Naive thymus-derived CD8-positive, alpha-beta T cell (primary cell): ENCODE measurements at places on chromosomes 12 and 14. TPM values are rescaled to one million over a fixed set of nuclear protein-coding genes. Genes with fewer than 3 reads are reported as not detected.

- no peaks in the 10 kb centered on the region for H3K27me3 ChIP-seq
- no peak overlapping the region for H3K4me3 ChIP-seq
- DNase-seq, result no peak
- H3K36me3 ChIP-seq, result no peaks in the 10 kb centered on the region
Observed at GRCh38 chr12:80632835-80633234, 74.6 kb upstream of the MYF6 start.

KRT86 gene
- total RNA-seq, result not detected

DNA sequence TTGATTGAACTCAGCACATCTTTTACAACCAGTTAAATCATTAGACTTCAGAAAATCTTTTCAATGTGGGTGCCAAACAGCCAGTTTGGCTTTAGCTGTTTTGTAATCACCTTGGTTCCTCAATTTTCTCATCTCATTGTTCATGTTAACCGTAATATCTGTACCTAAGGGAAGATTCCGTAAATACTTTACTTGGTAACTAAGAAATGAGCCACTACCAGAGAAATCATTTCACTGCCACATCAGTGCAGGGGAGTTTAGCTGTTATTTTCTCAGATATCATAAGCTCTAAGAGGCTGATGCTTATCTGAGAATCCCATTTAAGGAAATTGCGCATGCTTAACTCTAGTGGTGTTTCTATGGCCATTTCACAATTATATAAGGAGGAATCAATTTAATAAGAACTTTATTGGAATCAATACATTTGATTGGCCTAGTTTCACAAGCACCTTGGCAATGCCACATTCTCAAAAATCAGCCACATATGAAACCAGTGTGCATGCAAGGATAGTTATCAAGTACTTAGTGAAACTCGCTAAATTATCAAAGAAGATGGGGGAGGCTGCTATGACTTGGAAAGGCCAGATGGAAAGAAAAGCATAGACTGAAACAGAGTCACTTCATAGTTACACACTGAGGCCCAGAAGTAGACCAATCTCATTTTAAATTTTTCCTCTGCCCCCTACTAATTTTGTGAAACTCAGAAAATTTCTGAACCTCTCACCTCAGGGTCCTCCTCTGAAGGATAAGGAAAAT, 28.1 kb upstream of the IL22 start:
- H3K36me3 ChIP-seq, result peaks cover 2% of the 10 kb centered on the region
- no peaks in the 10 kb centered on the region for H3K4me1 ChIP-seq
- no peaks in the 10 kb centered on the region for H3K27me3 ChIP-seq
- no peak overlapping the region for H3K27ac ChIP-seq
- no peak overlapping the region for H3K4me3 ChIP-seq
- no peak for DNase-seq

RNU7-1 gene
- total RNA-seq, result not detected

MOK gene
- 4.0 TPM for total RNA-seq

DNA sequence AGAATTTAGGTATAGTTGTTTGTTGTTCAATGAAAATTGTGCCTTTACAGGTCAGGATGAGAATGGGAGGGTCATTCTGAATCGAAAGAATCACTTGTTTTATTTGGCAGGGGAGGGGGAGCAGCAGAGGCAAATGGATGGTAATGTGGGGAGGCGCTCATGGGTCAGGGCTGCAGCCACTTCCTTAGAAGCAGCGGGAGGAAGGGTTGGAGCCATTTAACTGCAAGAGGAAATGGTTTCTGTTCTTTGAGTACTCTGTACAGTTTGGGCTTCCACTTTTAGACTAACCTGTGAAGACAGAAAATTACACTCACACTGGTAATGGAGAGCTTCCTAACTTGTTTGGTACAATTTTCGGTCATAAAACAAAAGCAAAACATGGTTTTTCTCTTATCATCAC, 57.2 kb downstream of the PIWIL1 start:
- no peak overlapping the region for H3K4me3 ChIP-seq
- peaks cover 1% of the 10 kb centered on the region for H3K27me3 ChIP-seq
- no peak overlapping the region for H3K27ac ChIP-seq
- H3K36me3 ChIP-seq, result no peaks in the 10 kb centered on the region
